ENCODE measurements at places on chromosomes 5 and 9. TPM values are rescaled to one million over a fixed set of nuclear protein-coding genes. Genes with fewer than 3 reads are reported as not detected.
A peak's percentile ranks its signal among the peaks of the same experiment; 100 is the strongest.

- DNase-seq, result no peak
These were observed 68.7 kb upstream of the RAD23B start for GRCh38 chr9:107214381-107214780.

- DNase-seq, result no peak
These were observed 121.1 kb downstream of the C5orf15 start for GRCh38 chr5:133847301-133847700.

DNA sequence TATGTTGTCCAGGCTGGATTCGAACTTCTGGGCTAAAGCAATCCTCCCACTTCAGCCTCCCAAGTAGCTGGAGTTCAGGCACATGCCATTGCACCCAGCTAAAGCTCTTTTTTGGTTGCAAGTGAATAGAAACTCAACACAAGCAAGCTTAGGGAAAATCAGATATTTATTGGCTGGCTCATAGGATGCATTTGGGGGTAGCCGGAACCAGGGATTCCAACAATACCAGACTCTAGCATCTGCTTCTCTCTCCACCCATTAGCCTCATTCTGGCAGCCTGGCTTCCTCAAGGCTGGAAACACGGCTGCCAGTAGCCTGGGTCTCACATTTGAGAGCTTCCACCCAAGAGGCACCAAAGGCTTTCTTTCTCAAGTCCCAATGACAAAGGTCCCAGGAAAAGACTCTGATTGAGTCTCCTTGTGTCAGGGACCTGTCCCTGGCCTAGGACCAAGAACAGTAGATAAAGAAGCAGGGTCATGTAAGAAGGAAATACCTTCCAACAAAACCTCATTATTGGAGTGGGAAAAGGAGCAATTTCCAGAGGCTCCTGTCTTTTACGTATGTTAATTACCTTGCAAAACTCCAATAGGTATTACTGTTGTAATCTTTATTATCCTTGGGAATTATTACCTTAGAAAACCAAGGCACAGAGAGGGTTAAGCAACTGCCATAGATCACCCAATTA lies 23.0 kb upstream of the B4GALT1 start:
- no peak for DNase-seq

GRCh38 chr9:21657966-21658667 lies 144.3 kb upstream of the MTAP start:
- DNase-seq, result no peak

DNA sequence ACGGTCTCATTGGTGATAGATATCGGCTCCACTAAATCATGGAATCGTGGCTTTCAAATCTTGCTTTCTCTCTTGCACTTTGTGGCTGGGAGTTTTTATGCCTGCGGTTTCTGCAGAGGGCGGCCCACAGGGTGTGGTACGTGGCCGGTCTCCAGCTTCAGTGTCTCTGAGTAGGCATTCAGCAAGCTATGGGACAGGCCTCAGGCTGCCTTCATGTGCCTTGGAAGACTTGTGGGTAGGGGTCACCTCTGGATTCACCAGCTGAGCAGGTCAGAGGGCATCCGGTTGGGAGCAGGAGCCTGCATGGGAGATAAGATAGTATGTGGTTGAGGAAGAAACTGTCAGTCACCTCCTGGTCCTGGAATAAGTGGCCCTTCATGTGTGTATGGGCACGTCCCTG lies 47.7 kb downstream of the AMBP start:
- no peak for DNase-seq

DNA sequence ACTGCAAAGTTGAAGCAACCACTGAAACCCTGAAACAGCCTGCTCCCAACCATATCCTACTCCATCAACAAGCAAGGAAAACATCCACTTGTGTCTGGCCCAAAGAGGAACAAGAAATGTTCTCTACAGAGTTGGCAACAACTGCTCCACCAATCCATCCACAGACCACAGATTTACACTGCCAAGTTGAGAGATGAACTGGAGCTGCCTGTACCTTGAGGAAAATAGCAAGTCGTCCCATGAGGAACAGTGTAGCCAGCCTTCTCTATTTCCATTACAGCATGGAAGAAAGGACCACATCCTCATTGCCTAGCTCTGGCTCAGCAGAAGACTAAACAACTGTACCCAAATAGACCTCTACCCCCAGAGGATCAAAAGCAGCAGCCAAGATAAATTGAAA lies 60.4 kb downstream of the DEPDC1B start:
- DNase-seq, result no peak

DNA sequence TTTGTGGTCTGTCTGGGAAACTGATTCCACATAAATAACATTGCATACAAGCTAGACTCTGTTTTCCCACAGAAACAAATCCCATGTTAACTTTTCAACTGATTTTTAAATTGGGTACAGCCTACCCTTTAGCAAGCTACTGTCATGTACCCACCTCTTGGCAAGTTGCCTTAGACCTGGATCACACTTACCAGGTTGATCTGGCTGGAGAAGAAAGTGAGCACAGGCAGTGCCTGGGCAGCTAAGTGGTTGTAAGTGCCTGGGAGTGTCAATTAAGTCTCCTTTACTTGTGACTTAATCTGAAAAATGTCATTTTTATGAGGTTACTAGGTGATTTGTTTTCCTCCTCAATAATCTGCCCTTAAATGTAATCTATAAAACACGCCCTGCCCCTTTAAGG lies 336.4 kb downstream of the ARL15 start:
- DNase-seq, result no peak

GRCh38 chr9:106755736-106756135 lies 107.2 kb upstream of the ZNF462 start:
- DNase-seq, result no peak

- DNase-seq, result no peak
These were observed 107.8 kb downstream of the KCNIP1 start for GRCh38 chr5:170611449-170612090.

GRCh38 chr5:160418561-160419457 lies at the start of gene SLU7:
Gene SLU7 (minus strand): TSS chr5:160419081. CDS start chr5:160415294, 3,787 bp downstream.
- peak; percentile 95 for DNase-seq

DNA sequence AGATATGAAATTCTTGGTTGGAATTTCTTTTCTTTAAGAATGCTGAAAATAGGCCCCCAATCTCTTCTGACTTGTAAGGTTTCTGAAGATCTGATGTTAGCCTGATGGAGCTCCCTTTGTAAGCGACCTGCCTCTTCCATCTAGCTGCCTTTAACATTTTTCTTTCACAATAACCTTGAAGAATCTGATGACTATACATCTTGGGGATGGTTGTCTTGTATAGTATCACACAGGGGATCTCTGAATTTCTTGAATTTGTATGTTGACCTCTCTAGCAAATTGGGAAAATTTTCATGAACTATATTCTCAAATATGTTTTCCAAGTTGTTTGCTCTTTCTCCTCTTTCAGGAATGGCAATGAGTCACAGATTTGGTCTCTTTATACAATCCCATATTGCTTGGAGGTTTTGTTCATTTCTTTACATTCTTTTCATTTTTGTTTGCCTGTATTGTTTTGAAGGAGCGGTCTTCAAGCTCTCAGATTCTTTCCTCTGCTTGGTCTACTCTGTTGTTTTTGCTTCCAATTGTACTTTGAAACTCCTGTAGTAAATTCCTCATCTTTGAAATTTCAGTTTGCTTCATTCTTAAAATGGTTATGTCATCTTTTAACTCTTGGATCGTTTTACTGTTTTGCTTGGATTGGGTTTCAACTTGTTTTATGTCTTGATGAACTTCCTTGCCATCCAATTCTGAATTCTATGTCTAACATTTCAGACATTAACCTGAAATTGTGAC lies 245.2 kb upstream of the TARS1 start:
- no peak for DNase-seq

DNA sequence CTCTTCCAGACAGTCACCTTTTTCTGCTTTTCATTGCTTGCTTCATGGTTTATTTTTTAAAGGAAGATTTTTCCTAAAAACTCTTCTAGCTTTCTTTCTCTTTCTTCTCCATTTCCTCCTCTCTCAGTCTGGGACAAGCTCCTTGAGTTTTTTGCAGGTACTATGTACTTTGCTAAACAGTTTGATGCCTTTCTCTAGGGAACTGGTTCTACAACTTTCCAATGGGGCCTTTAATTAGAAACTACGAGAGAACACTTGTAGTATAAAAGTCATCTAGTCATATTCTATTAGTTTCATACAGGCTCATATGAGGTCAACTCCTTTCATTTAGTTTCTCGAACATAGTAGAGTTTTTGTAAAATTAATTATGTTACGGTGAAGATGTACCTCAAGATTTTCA lies 189.6 kb downstream of the DOCK8 start:
- no peak for DNase-seq

DNA sequence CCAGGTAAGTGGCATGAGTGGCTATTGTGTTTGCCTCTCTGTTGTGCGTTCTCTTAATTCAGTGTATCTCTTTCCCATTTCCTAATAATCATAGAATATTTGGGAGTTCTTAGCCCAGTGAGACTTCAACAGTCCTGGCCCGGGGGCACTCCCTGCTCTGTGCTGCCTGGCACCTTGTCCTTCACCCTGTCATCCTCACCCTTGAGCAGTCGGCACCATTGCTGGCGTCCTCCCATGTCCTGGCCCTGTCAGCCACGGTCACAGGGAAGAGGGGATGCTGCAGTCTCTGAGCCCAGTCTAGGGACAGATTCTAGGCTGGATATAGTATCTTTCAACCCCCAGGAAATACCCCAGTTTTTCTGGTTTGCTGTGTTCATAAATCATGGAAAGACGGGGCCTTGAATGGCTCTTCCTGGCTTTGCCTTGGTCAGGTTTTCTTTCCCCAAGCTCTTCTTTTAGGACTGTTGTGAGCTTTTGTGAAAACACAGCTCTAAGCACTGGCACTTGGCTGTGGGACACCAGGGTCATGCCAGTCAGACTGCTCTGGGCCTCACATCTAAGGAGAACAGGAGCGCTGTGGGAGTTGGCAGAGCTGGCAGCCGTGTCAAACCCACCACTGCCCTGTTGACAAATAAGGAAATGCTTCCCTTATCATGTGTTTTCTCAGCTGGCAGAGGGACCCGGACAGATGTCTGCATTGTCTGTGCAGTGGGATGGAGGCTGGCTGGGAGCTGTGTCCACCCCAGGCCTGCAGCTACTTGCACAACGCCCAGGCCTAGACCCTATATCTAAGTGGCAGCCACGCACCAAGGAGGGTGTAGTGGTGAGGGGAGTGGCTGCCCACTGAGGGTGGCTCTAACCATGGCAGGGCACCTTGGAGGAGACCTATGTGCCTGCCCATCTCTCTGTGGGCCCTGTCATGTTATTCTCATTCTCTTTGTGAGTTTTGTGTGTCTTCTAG lies 378.6 kb downstream of the ICE1 start:
- DNase-seq, result no peak

DNA sequence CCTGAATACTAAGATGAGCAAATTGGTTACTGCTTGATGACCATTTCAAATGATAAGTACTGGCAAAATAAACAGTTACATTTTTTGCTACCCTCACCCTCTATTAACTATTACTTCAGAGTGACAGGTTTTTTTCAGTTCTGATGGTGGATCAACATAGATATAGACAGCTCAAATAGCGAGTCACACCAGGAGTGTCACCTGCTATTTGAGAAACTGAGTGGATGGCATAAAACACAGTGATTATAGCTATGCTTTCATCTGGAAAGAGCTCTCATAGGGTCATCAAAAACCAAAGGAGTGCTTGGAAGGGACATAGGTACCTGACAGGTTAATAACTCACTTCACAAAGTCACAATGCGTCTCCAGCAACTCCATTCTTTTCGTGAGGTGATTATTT lies 244.5 kb upstream of the C9orf72 start:
- DNase-seq, result no peak

DNA sequence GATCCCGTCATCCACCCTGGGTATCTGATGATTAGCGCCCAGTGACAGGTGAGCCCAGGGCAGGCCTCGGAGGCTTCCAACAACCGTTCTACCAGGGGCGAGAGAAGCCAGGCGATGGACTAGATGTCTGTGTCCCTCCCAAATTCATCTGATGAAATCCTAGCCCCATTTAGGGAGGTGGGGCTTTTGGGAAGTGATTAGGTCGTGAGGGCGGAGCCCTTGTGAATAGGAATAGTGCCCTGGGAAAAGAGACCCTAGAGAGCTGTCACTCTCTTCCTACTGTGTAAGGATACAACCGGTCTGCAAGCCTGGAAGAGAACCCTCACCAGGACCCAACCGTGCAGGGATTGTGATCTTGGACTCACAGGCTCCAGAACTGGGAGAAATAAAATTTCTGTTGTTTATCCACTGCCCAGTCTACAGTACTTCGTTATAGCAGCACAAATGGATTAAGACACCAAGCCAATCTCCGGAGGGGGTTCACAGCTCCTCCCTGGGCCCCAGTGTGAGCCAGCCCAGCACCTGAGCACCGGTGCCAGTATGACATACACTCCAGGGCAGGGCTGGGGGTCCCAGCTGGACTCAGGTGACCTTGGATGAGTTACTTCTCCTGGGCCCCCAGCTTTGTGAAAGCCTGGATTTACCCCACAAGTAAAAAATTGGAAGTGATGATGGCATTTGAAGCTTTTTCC lies 162.2 kb downstream of the DAB2IP start:
- DNase-seq, result no peak

DNA sequence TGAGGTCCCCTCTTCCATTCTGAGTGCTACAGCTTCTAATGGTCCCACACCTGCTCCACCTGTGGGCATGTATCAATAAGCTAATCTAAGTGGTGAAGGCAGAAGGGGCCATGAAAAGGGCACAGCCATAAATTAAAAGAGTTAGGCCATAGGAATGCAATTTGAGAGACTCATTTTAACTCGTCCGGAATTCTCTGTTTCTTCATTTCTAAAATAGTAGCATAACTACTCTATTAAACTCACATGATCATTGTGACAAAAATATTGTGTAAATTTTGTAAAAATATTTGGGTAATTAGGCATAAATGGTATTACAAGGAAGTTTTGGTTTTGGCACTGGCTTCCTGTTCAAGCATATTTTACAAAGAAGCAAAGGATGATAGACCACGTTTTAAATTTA lies 103.1 kb upstream of the TXNDC8 start:
- DNase-seq, result no peak

The PLAC8L1 gene
- total RNA-seq, result 4.4 TPM

The TBC1D2 gene
- total RNA-seq, result 8.5 TPM

Measured in testis (tissue), 5 donors.